ENCODE measurements at places on chromosomes 11 and 22. TPM values are rescaled to one million over a fixed set of nuclear protein-coding genes. Genes with fewer than 3 reads are reported as not detected.

VSTM5 gene
- not detected for total RNA-seq

FAM111A gene
- 17.2 TPM for total RNA-seq

PRG2 gene
- total RNA-seq, result 1.0 TPM

COPB1 gene
- 134 TPM for total RNA-seq

LMO2 gene
- 16.7 TPM for total RNA-seq

MCM5 gene
- total RNA-seq, result 25.1 TPM

POTEH gene
- not detected for total RNA-seq

PIWIL4 gene
- 8.9 TPM for total RNA-seq

AP1B1 gene
- 23.0 TPM for total RNA-seq

LMNTD2 gene
- under 0.01 TPM for total RNA-seq

C11orf97 gene
- total RNA-seq, result not detected

TMX2 gene
- total RNA-seq, result 30.3 TPM

CHADL gene
- total RNA-seq, result 2.1 TPM

PRDX5 gene
- total RNA-seq, result 144 TPM

CHRDL2 gene
- total RNA-seq, result 0.52 TPM

Measured in skeletal muscle tissue (tissue), 5 donors.